ENCODE measurements at places on chromosomes 11 and 22.
A peak's percentile ranks its signal among the peaks of the same experiment; 100 is the strongest.

GRCh38 chr11:8038393-8038792 is 42.6 kb upstream of the TUB start:
- no peak for DNase-seq

DNA sequence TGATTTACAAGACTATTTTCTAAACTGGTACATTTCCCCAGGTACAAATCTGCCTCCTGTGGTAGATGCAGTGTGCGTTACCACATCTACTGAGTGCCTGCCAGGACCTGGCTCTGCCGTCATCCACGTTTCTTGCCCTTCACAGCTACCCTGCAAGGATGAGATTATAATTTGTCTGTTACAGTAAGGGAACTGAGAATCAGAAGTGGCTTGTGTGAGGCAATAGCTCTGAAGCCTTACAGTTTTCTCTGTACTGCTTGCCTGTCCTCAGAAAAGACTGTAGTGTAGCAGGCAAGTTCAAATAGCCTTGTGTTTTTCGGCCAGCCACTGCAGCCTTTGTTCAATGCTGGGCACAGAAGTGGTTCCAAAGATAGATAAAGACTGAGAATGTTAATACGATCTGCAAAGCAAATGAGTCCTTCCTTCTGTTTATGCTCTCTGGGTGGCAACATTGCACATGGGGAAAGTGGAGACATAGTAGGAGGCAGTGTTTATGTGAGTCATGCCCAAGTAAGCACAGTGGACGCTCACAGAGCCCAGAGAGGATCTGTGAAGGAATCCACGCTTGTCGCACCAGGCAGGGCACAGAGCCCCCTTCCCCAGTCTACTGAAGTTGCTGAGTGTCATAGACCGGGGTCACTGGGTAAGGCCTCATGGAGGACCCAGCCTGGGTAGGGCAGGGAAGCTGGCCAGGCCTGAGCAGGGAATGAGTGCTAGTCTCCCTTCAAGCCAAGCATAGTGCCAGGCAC is 49.1 kb downstream of the MICAL2 start:
- peak; percentile 98 for DNase-seq

DNA sequence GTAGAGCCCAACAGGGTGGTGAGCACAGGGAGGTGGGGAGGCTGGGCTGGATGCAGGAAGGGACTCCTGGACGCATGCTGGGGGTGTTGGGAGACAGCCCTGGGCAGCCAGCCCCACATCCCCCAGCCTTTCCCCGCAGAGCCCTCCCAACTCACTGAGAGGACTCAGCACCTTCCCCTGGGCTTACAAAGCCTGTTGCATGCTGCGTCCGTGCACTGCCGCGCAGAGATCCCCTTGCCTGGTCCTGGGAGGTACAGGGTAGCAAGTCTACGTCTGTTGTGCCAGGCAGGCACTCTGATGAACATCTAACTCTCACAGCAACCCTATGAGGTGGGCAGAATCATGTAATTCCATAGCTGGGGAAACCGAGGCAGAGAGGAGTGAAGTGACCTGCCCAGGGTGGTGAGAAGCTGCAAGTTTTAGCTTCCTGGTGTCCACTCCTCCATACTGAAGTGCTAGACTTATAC is 33.9 kb upstream of the TCF20 start:
- no peak for DNase-seq

DNA sequence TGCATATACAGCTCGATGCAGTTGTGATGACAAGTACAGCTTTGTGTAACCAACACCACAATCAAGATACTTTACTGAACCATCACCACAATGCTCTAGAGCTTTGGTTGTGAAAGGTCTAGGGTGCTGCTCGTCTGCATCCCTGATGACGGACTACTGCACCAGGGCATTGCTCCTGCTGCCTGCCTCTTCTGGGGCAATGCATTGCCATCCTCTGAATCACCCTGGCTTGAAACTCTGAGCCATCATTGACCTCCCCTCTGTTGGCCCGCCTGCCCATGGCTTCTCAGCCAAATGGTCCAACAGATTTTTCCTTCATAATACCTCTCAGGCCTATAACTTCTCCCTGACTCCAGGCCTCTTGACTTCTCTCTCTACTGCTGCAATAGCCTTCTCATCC is 77.4 kb upstream of the CSNK2A3 start:
- DNase-seq: no peak

- no peak for DNase-seq
Measured at GRCh38 chr11:63931045-63931444, 7.8 kb upstream of the NAA40 start.
